ENCODE measurements at places on chromosomes 11 and 22.
A peak's percentile ranks its signal among the peaks of the same experiment; 100 is the strongest.

DNA sequence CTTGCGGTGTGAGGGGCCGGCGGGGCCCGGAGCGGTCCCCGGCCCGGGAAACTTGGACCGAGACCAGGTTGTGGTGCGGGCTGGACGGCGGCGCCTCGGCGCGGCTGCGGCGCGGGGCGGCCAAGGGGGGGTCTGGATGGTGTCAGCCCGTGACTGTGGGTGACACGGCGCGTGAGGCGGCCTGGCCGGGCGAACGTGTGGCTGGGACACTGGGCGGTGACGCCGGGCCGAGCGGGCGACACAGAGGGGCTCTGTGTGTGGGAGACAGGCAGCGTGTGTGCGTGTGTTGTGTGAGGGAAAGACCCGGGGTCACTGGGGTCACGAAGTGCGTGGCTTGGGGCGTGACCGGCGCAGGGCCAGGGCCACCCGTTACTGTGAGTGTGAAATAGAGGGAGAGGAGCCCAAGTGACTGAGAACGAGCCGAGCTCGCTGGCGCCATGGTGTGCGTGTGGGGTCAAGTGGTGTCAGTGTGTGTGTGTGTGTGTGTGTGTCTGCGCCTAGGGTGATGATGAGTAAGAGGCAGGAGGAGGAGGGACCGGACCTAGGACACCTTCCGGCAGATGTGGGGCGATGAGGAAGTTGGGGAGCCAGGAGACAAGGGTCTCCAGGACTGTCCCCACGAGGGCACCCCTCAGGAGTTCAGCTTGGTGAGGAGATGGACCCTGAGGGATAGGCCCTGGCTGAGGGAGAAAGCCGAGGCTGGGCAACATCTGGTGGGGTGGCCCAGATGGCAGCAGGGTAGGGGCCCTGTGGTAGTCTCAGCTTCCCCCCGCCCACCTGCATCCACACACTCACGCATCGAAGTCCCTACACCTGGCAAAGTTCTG lies 817 bp downstream of the RELT start:
- peak; percentile 85 for DNase-seq

DNA sequence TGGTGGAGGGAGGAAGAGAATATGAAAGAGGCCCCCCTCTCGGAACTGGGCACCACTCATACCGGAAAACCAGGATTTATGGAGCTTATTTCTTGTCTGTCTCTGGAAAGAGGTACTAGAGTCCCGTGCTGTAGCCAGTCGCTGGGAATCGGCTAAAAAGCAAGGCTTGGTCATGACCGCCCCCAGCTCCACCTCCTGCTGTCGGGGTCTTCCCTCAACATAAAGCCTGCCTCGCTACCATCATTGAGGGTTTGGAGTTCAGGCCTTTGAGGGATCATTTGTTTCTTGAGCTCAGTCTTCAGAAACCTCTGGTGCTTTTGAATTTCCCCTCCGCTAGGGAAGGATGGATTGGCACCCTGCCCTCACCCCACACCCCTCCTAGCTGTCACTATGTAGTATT lies 97.1 kb downstream of the TSPAN18 start:
- DNase-seq = no peak

GRCh38 chr11:2310786-2311352 lies 9.1 kb downstream of the TSPAN32 start:
- no peak for DNase-seq

DNA sequence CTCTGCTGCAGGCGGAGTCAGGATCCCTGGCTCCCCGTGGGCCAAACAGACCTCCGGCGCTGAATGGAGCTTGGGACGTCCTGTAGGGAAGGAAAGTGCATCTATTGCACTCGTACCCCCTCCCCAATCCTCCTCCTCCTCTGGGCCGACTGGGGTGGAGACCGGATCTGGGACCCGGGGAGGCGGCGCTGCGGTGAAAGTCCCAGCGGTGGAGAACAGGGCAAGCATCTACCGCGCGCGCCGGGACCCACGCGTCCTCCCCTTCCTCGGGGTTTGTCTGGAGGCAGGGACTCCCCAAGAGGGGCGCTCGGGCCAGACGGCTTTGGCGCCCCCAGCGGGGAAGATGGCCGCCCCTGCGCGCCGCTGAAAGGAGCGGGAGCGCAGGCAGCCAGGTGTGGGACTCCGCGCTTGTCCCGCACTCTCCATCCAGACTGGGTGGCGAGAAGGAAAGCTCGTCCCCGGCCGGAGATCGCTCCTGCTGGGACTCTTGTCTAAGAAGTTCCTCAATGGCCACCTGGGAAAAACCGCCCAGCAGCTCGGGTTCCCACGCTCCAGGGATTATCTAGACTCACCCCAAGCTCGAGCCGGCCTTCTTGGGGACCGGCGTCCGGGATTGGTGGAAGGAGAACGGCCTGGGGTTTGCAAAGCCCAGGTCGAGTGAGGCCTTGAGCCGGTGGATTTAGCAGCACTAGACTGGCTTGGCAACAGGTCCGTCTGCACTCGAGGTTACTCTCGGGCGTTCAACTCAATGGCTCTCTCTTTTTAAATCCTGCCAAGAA lies 718 bp downstream of the FADS2 start:
- DNase-seq = peak; percentile 79

- DNase-seq = no peak
Observed at GRCh38 chr11:96218006-96218405, 125.0 kb downstream of the MAML2 start.

- no peak for DNase-seq
Observed at GRCh38 chr11:133524488-133524887, 7.8 kb downstream of the OPCML start.

All from GM20000 (cell line).